ENCODE measurements at places on chromosomes 12 and 14.
A peak's percentile ranks its signal among the peaks of the same experiment; 100 is the strongest.

GRCh38 chr14:51087031-51087441 is 7.9 kb downstream of the TRIM9 start:
- peak; percentile 40 for DNase-seq

DNA sequence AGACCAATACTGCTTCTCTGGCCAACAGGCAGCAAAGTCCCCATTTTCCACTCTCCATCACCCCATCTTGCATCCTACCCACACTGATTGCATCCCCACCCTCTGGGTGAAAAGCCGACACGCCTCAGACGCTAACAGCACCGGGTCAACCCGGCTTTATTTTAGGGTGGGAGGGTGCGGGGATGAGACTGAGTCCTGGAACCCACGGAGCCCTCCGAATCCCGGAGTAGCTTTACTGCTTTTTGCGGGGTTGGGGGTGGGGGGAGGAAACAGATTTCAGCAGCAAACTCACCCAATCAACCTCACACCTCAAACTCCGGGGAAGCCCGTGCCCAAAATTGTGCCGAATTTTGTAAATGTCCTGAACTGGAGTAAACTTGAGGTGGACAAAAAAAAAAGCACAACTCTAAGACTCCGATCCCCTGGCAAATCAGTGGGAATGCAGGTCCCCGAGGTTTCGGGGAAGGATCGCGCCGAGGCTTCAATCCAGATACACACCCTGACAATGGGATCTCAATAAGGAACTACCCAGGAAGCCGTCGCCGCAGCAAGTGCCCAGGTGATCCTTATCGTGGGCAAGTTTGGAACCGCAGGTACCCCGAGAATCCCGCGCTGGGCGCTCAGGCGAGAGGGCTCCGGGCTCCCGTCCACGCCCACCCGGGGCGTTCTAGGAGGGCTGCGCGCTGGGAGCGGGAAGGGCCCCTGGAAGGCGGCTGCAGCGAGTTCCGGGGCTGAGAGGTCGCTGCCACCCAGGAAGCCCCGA is 1.1 kb downstream of the GCH1 start:
- no peak for DNase-seq

DNA sequence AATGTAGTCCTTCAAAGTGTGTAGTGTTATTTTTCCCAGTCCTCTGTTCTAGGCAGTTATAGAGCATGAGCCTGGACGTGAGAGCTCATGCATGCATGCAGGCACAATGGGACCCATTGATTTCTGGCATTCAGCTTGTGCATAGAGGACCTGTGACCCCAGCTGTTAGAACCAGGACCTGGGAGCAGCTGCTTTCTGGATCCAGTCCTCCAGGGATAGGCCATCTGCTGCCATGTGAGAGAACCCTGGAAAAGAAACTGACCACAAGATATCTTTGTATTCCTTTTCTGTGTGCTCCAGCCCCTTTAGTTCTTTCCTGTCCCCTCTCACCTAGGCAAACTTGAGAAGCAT is 76.9 kb downstream of the SUSD6 start:
- no peak for DNase-seq

DNA sequence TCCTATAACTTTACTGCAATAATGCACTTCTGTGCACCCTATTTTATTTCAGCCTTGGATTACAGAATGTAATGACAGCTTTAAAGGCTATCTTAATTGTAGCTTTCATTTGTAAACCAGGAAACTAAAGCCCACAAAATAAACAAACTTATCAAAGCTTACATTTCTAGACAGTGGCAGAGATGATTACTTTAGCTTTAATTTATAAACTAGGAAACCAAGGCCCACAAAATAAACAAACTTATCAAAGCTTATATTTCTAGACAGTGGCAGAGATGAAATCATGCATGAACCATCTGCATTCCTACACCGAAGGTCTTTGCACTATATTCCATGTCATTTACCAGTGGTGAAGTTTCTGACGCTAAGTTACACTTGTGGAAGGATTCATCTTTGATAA is 74.4 kb downstream of the PRKD1 start:
- no peak for DNase-seq

- no peak for DNase-seq
Observed at GRCh38 chr12:78865516-78865915, 942 bp downstream of the SYT1 start.

GRCh38 chr12:5138845-5139244 is 95.2 kb downstream of the KCNA5 start:
- DNase-seq, result peak; percentile 18

- DNase-seq, result no peak
Observed at GRCh38 chr12:40473962-40474361, 218.3 kb upstream of the CNTN1 start.

All from foreskin keratinocyte (primary cell).